ENCODE measurements at places on chromosomes 16 and 17.

GRCh38 chr17:62125307-62125706, 60.2 kb upstream of the MED13 start:
- DNase-seq, result no peak

DNA sequence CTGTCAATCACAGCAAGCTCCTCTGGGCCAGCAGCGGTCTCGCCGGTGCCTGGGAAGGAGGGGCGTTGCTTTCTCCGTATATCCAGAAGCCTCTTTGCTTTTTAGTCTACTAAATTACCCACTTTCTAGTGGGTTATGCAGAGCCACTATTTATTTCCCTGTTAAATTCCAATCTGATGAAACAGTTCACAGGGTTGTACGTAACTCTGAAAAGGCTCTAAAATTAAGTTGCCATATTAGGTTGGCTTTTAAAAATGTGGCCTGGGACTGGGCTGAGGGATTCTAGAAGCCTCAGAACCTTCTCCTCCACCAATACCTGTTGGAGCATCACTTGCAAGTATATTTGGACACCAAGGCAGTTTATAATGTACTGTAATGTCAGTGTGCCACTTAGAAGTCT, 27.2 kb downstream of the MARCHF10 start:
- no peak for DNase-seq

- peak; percentile 88 for DNase-seq
Measured at GRCh38 chr17:35747540-35748017, 5.5 kb downstream of the GAS2L2 start.

DNA sequence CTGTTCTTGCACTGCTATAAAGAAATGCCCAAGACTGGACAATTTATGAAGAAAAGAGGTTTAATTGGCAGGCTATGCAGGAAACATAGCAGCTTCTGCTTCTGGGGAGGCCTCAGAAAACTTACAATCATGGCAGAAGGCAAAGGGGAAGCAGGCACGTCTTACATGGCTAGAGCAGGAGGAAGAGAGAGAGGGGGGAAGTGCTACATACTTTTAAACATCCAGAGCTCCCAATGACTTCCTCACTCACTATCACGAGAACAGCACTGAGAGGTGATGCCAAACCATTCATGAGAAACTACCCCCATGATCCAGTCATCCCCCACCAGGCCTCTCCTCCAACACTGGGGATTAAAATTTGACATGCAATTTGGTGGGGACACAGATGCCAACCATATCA, 13.3 kb downstream of the WFIKKN2 start:
- DNase-seq, result no peak

DNA sequence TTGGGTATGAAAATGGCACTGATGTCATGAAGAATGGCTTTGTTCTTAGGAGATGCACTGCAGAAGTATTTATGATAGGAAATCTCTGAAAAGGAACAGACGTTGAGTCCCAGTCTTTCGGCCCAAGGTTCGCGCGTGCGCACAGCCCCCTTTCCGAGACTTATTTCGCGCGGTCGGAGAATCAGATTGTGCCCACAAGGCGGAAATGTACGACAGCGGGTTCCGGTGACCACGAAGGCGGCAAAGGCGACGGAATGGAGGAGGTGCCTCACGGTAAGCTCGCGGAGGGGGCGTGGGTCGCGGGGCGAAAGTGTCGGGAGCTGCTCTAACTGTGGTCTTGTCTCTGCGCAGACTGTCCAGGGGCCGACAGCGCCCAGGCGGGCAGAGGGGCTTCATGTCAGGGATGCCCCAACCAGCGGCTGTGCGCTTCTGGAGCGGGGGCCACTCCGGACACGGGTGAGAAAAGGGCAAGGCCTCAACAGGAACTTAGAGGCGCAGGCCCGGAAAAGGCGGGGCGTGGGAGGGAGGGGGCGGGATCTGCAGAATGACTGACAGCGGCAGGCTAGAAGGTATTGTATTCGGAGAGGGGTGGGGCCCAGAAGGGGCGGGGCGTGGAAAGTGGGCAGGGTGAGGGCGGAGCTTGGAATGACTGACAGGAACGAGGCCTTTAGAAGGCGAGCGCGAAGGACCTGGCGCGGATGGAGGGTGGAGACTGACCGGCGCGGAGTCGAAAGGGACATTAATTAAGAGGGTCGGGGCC, at the start of gene NUBP1:
Gene NUBP1 (plus strand): TSS at position 233 of the 760 bp plus-strand sequence. CDS start 22 bp downstream, at position 255.
- peak; percentile 100 for DNase-seq
